ENCODE measurements at places on chromosomes 3 and 15. TPM values are rescaled to one million over a fixed set of nuclear protein-coding genes. Genes with fewer than 3 reads are reported as not detected.

GRCh38 chr15:78064544-78064943, 13.0 kb downstream of the TBC1D2B start:
- DNase-seq: no peak

DNA sequence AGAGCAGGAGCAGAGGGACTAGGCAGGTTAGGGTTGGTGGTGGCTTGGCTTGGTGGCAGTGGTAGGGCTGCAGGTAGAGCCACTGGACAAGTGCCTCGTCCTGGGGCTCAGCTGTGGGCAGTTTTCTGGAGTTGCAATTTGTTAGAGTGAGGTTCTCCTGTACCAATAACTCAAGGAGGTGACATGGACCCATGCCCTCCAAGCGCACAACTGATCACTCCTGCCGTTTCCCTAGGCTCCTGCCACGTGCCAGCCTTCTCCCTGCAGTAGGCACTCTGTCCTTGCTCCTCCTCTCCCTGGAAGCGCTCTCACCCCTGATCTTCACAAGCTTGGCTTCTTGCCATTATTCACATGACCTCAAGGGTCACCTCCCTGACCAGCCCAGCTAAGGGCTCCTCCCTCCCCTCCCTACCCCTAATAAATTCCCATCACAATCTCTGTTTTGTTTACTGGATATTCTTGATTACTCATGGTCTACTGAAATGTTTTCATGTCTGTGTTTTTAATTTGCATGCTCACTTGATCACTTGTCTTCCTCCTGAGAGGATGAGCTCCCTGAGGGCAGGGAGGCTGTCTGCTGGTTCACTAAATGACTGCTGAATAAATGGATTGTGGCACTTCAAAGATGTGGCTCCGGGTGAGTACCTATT, 3.3 kb downstream of the WNT7A start:
- DNase-seq: no peak

GRCh38 chr15:35455201-35455600, 90.8 kb downstream of the DPH6 start:
- no peak for DNase-seq

- no peak for DNase-seq
Measured at GRCh38 chr15:73341886-73342600, 26.7 kb downstream of the HCN4 start.

DNA sequence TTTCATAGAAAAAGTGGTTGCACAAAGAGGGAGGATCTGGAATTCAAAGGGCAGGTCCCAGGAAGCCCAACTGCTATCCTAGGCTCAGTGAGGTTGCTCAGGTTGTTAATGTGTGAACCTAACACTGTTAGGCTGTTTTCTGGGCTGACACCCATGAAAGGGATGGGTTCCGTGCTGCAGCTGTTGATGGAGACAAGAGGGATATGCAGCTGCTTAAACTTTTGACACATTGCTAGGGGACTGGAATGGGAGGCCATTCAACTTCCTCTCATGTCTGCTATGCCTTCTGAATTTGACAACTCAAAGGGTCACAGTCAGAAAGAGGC, 198.0 kb upstream of the NR2E3 start:
- no peak for DNase-seq

- DNase-seq: no peak
Measured at GRCh38 chr15:71254491-71254890, 139.2 kb downstream of the THSD4 start.

GRCh38 chr15:89998141-89998661, 2.9 kb upstream of the ZNF710 start:
- DNase-seq: no peak

- no peak for DNase-seq
Measured at GRCh38 chr3:179036226-179036625, 35.4 kb downstream of the ZMAT3 start.

GRCh38 chr3:141009496-141009895, 41.7 kb upstream of the SPSB4 start:
- DNase-seq: no peak

- DNase-seq: no peak
Measured at GRCh38 chr3:52531860-52532516, 1.7 kb downstream of the NT5DC2 start.

DNA sequence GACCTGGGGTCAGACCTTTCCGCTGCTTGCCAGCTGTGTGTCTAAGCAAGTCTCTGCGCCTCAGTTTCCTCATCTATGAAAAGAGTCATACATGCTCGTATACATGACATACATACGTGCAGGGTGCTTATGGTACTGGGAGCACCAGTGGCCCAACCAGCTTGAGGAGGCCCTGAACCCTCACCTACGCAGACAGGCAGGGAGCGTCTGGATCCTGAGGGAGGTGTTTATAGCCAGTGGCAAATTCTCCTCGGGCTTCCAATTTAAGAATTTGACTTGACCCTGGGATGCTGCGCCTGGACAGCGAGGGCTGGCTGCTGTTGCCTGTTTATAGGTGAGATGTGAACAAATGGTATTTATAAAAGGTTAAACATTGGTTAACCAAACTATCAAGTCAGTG, 17.7 kb upstream of the FGD5 start:
- no peak for DNase-seq

- no peak for DNase-seq
Measured at GRCh38 chr15:52502608-52503007, 26.1 kb downstream of the MYO5A start.

DNA sequence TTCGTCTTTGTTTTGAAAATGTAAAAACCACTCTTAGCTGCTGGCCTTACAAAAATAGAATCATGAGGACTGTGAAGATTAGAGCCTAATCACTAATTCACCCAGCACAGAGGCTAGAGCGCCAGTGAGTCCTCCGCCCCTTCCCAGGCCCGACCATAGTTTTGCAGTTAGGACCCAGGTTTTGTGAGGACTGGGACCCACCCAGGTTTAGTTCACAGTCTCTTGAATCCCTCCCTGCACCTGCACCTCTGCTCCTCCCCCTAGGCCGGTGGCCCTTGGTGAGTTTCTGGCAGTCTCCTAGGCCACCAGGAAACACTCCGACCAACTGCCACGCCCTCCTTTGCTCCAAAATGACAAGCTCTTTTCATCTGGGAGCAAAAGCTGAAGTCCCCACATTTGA, 136.0 kb upstream of the CCDC54 start:
- no peak for DNase-seq

GRCh38 chr15:56913241-56913640, 5.2 kb upstream of the TCF12 start:
- DNase-seq: no peak

GRCh38 chr15:33125894-33126537, 68.5 kb downstream of the FMN1 start:
- DNase-seq: no peak

DNA sequence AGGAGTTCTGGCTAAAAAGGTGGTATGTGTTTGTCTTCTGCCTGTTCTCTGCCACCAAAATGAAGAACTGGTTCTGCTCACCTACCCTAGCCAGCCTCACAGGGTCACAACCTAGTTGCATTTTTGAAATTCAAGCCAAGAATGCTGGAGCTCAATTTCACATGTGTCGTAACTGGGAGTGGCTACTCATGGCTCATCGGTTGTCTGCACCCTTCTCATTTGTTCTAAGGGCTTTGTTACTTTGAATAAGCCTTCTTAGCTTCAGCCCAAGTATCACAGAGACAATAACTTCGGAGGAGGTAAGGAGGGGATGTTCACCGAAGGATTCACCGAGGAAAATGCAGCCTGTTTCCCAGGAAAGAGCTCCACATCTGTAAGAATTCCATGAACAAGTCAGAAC, 134.3 kb upstream of the RARB start:
- no peak for DNase-seq

DNA sequence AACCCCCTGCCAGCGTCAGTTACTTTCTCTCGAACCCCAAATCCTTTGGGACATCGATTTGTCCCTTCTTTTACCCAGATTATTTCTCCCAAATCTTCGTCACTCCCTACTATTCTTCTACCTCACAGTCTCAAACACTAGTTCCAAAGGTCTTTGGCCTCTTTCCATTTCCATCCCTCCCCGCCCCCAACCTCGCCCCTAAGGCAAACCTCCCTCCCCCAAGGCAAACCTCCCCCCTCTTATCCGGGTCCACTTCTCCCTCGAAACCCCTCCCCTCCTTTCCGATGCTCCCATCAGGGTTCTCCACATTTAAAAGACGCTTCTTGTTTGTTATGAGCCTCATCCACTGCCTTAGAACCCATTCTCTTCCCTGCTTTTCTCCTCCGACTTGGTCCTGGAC, 583 bp downstream of the EAF1 start:
- DNase-seq: no peak

DNA sequence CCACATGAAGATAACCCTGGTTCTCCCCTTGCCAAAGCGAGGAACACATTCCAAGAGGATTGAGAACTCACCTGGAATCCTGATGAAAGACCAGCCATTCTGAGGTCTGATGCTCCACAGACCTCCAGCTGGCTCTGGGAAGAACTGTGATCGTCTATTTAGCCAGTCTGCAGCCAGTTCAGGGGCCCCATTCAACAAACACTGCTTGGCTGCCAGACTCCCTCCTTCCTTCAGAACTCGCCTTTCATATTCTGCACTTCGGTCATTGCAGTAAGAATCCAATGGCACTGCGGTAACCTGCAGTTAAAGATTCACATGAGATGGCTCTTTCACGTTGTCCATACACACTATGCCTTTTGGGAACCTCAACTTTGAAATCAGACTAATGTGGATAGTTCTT, 67.6 kb downstream of the CHAC1 start:
- no peak for DNase-seq

GRCh38 chr3:71358243-71358642, 225.3 kb downstream of the FOXP1 start:
- DNase-seq: no peak

GRCh38 chr15:43267439-43267838, 711 bp upstream of the TGM5 start:
- no peak for DNase-seq

- no peak for DNase-seq
Measured at GRCh38 chr3:11072631-11073030, 80.1 kb downstream of the SLC6A1 start.

DNA sequence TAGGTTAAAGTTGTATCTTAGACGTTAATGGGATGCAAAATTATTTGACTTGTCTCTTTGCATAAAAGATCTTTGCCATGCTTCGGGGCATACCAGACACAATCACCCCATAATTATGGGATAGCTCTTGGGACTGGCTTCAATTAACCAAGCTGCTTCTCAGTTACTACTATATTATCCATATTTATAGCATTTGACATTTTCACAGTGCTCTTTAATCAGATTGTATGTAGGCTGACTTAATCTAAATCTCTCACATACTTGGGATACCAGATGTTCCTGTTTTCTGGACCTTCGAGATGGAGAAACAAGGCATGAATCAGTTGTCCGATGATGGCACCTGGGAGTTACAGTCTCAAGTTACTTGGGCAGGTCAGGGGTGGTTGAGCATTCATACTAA, 27.2 kb upstream of the ABHD17C start:
- DNase-seq: no peak

DNA sequence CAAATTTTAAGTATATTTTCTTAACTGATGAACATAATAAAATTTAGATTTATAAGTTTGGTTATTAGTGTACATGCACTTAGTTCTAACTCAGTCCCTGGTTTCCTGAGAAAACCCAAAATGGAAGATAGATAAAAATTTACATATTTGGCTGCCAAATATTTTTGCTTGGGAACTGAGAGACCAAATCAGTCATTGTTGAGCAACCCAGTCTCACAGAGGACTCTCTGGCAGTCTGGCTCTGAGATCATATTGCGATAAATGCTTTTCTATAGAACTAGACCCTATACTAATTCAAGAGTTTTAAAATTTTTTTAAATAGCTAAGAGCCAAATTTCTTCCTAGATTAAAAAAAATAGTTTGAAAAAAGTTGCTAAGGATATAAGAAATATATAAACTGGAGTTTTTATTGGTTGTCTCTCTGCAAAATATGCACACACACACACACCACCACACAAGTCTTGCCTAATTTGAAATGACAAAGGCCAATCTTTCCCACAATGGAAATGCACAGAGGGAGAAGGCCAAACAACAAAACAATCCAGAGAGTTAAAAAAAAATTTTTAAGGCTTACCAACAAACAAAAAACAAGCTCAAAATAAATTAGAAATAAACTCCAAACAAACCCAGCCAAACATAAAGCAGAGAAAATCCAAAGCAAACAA, 259.5 kb downstream of the MECOM start:
- DNase-seq: no peak

DNA sequence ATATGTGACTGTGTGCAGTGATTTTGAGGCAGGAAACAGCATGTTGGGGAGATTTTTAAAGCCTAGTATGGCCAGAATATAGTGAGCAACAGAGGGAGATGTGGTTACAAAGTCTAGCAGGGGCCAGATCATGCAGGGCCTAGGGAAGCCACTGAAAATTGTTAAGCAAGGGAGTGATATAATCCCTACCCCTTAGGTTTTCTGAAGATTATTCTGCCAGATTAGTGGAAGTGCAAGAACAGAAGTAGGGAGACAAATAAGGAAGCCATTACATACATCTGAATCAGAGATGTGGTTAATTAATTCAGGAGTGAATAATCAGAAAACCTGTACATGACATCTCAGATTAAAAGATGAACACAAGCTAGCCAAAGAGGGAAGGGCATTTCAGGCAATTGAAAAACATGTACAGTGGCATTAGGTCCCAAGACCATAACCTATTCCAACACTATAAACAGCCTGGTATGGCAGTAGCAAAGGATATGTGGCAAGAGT, 54.8 kb downstream of the MSL2 start:
- no peak for DNase-seq

DNA sequence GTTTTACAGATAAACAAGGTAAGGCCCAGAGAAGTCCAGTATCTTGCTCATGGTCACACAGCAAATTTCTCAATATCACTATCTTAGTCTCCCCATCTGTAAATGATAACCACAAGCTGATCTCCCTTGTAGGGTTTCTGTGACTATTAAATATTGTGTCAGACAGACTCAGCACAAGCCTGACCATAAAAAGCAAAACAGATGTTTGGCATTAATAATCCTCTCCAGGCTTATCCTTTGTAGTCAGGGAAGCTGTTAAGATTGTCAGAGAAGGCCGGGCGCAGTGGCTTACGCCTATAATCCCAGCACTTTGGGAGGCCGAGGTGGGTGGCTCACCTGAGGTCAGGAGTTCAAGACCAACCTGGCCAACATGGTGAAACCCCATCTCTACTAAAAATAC, 173.2 kb upstream of the PRICKLE2 start:
- DNase-seq: no peak

DNA sequence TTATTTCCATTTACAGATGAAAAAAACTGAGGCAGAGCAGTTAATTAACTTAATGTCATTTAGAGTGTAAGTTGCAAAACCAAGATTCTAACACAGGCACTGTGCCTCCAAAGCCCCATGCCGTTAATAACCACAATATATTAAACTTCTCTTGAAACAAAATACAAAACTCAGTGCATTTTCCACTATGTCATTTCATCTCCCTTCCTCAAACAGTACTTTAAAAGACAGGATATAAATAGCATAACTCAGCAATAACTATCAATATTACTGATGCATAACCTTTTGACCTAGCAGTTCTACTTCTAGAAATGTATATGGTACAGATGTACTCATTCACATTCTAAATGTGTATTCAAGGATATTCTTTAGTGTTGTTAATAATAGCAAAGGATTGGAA, 5.1 kb upstream of the TASOR start:
- no peak for DNase-seq

Gene RHO
- polyA plus RNA-seq: 0.06 TPM

Gene PYGO1
- 12.3 TPM for polyA plus RNA-seq

Gene VGLL4
- 122 TPM for polyA plus RNA-seq

Gene PIGB
- 17.2 TPM for polyA plus RNA-seq

Gene SLC22A14
- 0.40 TPM for polyA plus RNA-seq

Gene OR5K3
- polyA plus RNA-seq: not detected

Gene CCR9
- polyA plus RNA-seq: 0.22 TPM

Gene LMAN1L
- polyA plus RNA-seq: not detected

Gene IMP3
- 61.0 TPM for polyA plus RNA-seq

Gene SLC6A11
- 0.06 TPM for polyA plus RNA-seq
